ENCODE measurements at places on chromosomes 3 and 15.

GRCh38 chr3:169597083-169597609, 66.4 kb downstream of the MECOM start:
- DNase-seq, result no peak

GRCh38 chr15:62648954-62649353, 393.6 kb upstream of the TPM1 start:
- no peak for DNase-seq

DNA sequence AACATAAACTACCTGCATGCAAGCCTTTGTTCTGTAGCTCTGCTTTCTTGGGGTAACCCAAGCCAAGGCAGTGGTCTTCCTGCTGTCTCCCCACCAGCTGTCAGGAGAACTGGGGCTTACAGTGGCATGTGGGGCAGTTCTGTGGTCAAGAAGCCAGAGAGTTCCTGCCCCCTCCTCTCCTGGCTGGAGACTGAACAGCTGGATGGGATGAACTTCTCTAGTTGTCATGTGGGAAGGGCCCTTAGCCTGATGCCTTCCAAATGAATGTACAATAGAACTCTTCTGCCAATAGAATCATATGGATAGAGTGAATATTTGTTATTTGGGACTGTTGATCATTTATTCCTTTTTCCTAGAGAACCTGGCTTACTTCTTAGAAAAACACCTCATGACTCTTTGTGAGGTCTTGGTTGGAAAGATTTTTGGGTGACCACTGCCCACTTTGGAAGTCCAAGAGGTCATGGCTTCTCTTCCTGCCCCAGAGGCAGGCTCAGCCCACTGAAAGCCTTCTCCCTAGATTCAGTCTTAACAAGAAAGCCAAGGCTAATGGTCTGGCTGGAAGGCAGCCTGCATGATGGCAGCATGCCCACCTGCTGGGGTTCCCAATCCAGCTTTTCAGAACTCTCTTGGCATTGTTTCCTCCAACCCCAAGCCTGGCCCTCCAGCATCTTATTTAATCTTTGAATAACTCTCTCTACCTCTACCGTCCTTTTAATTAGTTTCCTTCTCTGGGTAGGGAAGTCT, 462.9 kb upstream of the PROK2 start:
- DNase-seq, result peak; percentile 34

- no peak for DNase-seq
These were observed 3.5 kb upstream of the COL8A1 start for GRCh38 chr3:99634881-99635280.

- DNase-seq, result no peak
These were observed 63.3 kb upstream of the STRIT1 start for GRCh38 chr3:155356594-155357370.

DNA sequence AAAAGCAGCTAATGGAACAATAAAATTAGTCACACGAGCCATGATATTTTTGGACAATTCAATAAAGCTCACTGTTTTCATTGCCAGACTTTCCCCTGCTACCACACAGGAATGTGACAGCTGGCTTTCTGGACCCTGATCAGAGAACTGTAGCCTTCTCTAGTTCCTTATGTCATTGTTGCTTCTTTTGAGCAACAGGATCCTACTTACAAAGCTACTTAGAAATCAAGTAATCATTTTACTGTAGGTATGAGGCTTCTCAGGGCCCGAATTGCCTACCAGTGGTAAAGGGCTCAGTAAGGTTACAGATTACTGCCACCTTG, 94.3 kb upstream of the AADACL2 start:
- no peak for DNase-seq

DNA sequence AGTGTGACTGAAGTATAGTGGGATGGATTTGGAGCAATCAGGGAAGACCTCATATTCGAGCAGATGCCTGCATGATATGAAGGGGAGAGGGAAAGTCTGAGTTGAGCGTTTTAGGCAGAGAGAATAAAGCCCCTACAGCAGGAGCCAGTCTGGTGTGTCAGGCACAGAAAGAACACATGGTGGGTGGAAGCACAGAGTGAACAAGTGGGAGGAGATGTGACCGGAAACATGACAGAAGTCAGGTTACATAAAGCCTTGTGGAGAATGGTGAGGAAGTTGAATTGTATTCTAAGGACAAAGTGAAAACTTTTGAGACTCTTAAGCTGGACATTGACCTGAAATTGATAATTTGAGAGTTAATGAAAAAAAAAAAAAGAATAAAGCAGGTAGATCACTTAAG, 541.0 kb downstream of the PLOD2 start:
- DNase-seq, result no peak

GRCh38 chr3:16439163-16439847, 74.2 kb downstream of the RFTN1 start:
- no peak for DNase-seq

Measured in hypothalamus (tissue), 51 donors.